ENCODE measurements at places on chromosomes 5 and 9.

GRCh38 chr9:34536685-34537084 is 13.9 kb upstream of the ENHO start:
- no peak for DNase-seq

DNA sequence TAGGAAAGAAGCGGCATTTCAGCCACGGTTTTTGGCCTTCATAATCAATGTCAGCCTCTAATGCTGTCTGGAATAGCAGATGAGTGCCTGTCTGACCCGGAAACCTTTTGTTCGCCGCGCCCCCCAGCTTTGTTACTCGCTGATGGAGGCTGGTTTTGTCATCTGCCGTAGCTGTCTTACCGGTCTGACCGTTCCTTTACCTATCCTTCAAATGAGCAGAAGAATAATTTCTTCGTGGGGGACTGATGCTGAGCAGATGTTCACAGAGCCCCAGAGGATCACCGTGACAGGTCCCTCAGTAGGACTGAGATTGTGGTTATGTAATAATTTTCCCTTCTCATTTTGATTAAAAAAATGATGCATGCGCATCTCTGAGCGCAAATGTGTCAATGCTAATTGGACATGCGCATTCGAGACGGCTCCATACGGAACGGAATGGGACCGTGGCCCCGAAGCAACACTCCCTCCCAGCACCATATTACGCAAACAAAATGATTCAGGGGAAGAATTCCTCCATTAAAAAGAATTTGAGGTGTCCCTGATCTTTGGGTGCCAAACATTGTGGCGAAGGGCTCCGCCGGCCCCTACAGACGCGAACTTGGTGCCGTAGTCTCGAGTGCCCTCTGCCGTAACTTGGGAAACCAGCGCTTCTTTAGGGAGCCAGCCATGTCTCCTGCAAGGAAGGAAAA is 27.6 kb downstream of the TLX3 start:
- DNase-seq = peak; percentile 35

GRCh38 chr5:112412346-112412745 is 6.7 kb downstream of the EPB41L4A start:
- no peak for DNase-seq

DNA sequence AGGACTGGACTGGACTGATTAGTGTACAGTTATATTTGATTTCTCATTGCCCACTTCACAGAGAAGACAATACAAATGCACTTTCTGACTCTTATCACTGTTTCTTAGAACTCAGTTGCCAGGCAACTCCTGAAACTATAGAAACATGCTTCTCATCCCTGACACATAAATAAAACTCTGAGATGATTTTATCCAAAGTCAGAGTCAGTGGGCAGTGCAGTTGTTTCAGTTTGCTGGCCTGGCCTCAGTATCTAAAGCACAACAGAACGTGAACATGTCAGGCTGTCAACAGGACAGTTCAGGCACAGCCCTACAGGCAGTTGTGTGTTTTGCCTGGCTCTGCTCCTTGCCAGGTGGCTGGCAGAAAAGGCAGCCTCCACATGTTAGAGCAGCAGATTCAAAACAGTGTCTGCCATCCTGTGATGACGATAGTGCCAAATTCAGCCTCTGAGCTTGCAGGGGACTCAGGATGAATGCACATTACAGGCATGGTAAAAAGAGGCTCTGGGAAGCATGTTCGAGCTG is 65.1 kb upstream of the CCDC152 start:
- no peak for DNase-seq

DNA sequence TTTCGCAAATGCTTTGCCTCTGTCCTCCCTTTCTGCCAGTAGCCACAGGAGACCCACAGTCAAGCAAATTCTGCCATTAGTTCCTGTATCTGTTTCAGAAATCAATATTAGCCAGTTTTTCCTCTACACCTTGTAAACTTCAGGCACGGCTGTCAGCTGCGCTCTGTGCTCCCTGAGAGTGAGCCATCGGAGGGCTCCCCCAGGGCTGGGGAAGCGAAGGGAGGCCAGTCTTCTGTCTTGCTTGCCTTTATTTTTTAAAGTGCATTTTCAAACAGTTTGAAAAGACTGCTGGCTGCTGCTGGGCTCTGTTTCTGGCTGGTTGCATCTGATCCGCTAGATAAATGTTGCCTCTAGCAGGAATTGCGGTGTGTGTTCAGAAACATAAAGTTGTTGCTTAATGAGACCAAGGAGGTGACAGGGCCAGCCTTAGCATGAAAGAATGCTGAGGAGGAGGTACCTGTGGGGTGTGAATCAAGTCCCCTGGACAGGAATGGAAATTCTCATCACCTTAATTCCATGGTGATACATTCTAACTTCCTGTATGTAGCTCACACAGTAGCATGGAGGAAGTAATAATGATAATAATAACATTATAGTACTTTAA is 421.7 kb upstream of the KIF2A start:
- DNase-seq = no peak

- DNase-seq = no peak
These were observed 1295.1 kb upstream of the C9orf72 start for GRCh38 chr9:28868228-28868990.

- DNase-seq = no peak
These were observed 497.8 kb upstream of the SEMA6A start for GRCh38 chr5:117072439-117072838.

Measured in stimulated activated CD4-positive, alpha-beta T cell treated with anti-CD3 and anti-CD28 coated beads, Interleukin-2, amount 100 ng/mL, for 24 hours (primary cell).